ENCODE measurements at places on chromosomes 6 and 20.

- DNase-seq, result no peak
Observed at GRCh38 chr6:90005048-90005827, 111.0 kb downstream of the GJA10 start.

GRCh38 chr6:71197267-71197666 is 91.3 kb upstream of the OGFRL1 start:
- peak; percentile 88 for DNase-seq

GRCh38 chr20:63280929-63281545 is 8.4 kb downstream of the ARFGAP1 start:
- DNase-seq, result peak; percentile 24

DNA sequence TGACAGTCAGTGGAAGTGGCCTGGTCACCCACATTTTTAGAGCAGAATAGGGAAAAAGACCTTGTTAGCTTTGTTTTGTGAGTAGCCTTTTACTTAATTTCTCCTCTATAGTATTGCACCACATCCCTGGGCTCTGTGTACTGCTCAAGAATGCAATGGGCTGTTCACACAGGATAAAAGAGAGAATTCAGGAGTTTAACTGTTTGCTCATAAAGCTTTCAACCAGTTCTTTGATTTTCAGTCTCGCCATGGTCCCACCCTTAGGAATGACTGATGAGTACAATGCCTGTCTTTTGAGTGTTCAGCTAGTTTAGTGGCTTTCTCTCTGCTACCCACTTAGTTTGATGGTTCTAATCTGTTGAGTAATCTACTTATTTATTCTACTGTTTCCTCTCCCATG is 129.7 kb downstream of the PLG start:
- no peak for DNase-seq

GRCh38 chr6:154888421-154889295 is 106.5 kb upstream of the TIAM2 start:
- no peak for DNase-seq

DNA sequence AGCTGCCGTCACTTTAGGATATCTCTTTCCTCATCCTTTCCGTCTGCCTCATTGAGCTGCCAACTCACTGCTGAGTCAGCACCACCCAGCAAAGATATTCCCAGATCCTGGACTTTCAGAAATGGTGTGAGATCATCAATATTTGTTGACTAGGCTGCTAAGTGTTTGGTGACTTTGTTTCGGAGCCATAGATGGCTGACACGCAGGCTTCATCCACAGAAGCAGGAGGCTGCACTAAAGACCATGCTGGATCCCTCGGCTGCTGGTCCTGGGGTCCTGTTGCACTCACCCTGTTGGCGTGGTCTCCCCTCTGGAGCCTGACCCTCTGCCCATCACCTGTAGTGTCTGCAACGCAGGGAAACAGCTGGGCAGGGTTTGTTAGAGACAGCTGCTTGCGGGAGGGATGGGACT is 96.5 kb downstream of the ERMARD start:
- no peak for DNase-seq

DNA sequence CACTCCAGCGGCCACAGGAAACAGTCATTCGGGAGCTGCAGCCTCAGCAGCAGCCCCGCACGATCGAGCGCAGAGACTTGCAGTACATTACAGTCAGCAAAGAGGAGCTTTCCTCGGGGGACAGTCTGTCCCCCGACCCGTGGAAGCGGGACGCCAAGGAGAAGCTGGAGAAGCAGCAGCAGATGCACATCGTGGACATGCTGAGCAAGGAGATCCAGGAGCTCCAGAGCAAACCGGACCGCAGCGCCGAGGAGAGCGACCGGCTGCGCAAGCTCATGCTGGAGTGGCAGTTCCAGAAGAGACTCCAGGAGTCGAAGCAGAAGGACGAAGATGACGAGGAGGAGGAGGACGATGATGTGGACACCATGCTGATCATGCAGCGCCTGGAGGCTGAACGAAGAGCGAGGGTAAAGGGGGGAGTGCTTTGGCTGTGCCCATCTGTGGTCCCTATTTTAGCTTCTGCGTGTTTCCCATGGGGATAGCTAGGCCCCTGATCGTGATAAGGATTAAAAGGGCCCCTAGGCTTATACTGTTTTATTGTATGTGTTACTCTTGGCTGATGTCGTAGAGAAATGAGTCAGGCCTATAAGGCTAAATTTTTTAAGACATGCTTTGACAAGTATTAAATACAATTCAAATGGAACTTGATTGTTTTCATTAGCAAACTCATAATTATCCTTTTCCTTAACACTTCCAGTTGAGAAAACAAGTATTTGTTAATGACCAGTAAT is 45.5 kb upstream of the KIF25 start:
- no peak for DNase-seq

- DNase-seq, result no peak
Observed at GRCh38 chr6:96907498-96907897, 9.8 kb upstream of the NDUFAF4 start.

DNA sequence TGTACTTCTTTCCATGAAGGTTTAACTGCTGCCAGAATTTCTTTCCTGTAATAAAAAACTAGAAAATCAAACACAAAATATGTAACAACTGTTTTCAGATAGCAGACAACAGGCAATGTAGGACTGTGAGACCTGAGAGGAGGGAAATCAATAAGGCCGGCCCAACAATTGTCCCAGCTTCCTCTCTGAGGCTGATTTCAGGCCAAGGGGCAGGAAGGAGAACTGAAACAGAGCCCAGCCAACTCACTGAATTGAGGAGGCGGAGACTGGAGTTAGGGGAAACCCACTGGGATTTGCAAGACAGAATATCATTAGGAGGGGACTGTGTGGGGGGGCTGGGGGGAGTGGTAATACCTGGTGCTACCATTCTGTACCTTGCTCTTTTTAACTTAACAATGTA is 42.2 kb downstream of the FLRT3 start:
- DNase-seq, result no peak

DNA sequence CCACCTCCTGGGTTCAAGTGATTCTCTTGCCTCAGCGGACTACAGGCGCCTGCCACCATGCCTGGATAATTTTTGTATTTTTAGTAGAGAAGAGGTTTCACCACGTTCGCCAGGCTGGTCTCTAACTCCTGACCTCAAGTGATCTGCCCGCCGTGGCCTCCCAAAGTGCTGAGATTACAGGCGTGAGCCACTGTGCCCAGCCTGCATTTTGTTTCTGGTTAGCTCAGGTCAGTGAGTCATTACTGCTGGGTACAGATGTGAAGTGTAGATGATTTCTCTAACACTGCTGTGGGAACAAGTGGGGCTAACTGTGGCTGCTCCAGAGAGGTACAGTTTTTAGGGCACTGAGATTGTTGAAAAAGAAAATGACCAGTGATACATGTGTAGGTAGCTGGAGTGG is 188.6 kb downstream of the PRL start:
- DNase-seq, result no peak

- peak; percentile 76 for DNase-seq
Observed at GRCh38 chr6:28769626-28770402, 154.0 kb downstream of the TRIM27 start.

GRCh38 chr20:36541227-36541767 is at the start of gene MYL9:
Gene MYL9 (plus strand): TSS chr20:36541519. CDS start chr20:36544885, 3,366 bp downstream.
- peak; percentile 63 for DNase-seq

- DNase-seq, result no peak
Observed at GRCh38 chr6:157885876-157886275, 62.8 kb downstream of the SNX9 start.

DNA sequence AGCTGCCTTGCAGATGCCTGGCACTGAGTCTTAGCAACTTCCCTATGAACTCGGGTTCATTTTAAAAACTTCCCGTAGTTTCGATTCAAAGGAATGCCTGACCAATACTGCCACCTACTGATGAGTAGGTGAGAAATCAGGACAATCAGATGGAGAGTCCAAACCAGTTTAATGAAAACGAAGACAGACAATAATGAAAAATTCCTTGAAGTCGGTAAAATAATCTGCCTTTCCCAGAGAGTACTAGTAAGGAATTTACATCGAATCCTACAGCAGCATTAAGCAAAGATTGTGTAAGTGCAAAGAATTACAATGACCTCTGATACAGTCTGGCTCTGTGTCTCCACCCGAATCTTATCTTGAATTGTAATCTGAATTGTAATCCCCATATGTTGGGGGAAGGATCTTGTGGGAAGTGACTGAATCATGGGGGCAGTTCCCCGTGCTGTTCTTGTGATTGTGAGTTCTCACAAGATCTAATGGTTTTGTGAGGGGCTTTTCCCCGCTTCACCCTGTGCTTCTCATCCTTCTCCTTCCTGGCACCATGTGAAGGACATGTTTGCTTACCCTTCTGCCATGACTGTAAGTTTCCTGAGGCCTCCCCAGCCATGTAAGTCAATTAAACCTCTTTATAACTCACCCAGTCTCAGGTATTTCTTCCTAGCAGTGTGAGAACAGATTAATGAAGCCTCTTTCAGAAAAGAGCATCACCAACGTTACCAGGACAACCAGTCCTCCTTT is 134.4 kb downstream of the ARHGAP18 start:
- DNase-seq, result peak; percentile 57

- DNase-seq, result no peak
Observed at GRCh38 chr6:128713461-128713860, 169.5 kb upstream of the LAMA2 start.

DNA sequence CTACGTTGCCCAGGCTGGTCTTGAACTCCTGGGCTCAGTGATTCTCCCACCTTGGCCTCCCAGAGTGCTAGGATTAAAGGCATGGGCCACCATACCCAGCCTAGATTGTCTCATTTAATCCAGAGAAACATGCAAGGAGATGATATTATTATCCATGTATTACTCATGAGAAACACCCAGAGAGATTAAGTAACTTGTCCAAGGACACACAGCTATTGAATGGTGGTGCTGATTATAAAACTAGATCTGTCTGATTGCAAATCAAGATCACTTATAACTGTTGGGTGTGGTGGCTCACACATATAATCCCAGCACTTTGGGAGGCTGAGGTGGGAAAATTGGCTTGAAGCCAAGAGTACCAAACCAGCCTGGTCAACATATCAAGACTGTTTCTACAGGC is 94.4 kb upstream of the ZNF217 start:
- DNase-seq, result no peak

DNA sequence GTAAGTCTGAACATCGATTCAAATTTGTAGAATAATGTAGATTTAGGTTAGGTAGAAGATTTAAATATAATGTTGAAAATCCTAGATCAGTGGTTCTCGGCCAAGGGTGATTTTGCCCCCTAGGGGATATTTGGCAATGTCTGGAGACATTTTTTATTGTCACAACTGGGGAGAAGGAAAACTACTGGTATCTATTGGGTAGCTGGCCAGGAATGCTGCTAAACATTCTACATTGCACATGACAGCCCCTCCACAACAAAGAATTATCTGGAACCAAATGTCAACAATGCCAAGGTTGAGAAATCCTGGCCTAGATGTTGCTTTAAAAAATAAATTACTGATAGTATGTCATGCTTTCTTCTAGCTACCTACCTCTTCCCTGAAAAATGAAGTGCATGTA is 76.1 kb downstream of the HIVEP2 start:
- no peak for DNase-seq

- no peak for DNase-seq
Observed at GRCh38 chr6:126540161-126540560, 200.2 kb downstream of the CENPW start.

DNA sequence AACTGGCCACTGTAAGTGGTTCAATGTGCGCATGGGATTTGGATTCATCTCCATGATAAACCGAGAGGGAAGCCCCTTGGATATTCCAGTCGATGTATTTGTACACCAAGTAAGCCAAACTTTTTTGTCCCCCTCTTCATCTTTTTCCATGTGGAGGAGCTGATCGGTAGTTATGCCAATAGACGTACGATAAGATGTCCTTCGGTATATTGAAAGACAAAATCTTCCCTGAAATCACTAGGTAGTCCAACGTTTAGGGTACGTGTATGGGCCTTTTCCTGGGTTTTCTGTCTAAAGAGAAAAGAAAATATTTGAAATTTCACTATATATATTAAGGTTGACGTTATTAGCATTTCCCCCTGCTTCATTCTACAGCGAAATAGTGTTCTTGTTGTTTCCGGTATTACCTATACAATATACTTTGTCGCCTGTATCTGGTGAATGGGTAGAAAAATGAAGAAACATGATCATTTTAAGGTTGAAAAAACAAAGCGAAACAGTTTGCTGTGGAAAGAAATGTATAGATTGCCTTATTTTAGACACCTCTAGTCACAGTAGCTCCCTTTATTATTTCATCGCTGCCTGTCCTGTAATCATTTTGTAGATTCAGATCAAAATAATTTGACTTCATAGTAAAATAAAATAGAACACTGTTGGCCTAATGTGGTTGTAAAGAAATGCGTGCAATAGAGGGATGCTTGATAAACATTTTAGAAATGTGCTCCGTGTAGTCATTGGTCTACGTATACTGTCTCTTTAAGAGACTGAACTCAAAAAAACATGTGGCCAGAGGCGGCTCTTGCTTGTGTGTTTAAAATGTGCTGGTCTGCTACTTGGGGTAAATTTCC is 1.5 kb downstream of the LIN28B start:
- DNase-seq, result no peak

DNA sequence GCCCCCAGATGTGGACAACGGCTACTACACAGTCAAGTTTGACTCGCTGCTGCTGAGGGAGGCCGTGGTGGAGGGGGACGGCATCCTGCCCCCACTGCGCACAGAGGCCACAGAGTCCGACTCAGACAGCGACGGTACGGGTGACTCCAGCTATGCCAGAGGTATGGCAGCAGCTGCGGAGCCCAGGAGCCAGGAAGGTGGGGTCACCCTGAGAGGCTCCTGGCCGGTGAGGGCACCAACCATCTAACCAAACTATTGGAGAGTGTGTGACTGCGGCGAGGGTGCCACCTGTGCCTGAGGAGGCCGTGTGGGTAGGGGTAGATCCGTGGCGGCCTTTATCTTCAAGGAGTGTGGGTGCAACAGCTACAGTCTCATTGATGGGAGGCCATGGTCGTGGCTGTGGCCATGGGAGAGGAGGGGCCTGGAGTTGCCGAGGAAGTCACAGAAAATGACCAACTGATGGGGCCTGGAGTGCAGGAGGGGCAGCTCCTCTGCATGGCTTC is 2.8 kb upstream of the LIME1 start:
- DNase-seq, result no peak

- no peak for DNase-seq
Observed at GRCh38 chr6:165644586-165645266, 18.3 kb downstream of the PDE10A start.

- peak; percentile 84 for DNase-seq
Observed at GRCh38 chr6:27839626-27840475, 72.3 kb downstream of the OR2B2 start.

GRCh38 chr6:19753826-19754225 is 83.3 kb upstream of the ID4 start:
- no peak for DNase-seq
